ENCODE measurements at places on chromosomes 11 and 22. TPM values are rescaled to one million over a fixed set of nuclear protein-coding genes. Genes with fewer than 3 reads are reported as not detected.

The RAB39A gene
- total RNA-seq, result 0.53 TPM

The POU2AF1 gene
- not detected for total RNA-seq

The MS4A3 gene
- not detected for total RNA-seq

The FXYD2 gene
- 21.4 TPM for total RNA-seq

The DDX6 gene
- 17.8 TPM for total RNA-seq

All from A549 treated with ZK216348 at 1 μM for 4 hours (cell line).